Suppressor macrophage treated with lipopolysaccharide for 4 hours (primary cell): ENCODE measurements at places on chromosomes 3 and 15.

GRCh38 chr3:9552252-9552999, 1.2 kb downstream of the LHFPL4 start:
- peak; percentile 18 for DNase-seq

DNA sequence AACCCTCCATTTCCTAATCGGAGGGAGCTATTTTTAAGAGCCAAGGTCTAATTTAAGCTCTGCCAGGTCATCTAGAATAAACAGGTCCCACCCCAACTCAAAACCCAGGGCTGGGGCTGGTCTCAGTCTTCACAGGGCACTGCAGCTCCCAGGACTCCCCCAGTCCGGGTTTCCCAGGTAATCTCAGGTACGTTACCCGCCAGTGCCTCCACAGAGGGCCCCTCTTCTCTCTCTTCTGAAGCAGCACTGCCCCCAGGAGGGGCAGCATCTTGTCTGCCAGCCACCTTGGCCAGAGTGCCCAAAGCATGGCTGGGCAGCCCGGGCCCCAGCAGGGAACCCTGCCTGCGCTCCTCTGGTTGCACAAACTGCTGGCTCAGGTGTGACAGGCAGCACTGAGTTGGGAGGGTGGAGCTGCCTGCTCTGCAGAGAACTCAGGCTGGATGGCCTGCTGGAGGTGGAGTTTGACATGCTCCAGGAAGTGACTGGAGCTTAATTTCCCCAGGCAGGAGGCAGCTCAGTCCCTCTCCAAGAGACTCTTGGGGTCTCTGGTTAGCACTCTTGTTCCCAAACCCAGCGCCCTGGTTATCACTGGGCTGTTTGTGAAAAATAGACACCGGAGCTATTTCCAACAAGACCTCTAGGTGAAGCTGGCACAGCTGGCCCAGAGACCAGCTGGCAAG, at the start of gene PLA2G4F:
Gene PLA2G4F, minus strand, starts transcription at position 394 of the 680 bp plus-strand sequence. Its CDS starts 87 bp downstream, at position 307.
- no peak for DNase-seq

DNA sequence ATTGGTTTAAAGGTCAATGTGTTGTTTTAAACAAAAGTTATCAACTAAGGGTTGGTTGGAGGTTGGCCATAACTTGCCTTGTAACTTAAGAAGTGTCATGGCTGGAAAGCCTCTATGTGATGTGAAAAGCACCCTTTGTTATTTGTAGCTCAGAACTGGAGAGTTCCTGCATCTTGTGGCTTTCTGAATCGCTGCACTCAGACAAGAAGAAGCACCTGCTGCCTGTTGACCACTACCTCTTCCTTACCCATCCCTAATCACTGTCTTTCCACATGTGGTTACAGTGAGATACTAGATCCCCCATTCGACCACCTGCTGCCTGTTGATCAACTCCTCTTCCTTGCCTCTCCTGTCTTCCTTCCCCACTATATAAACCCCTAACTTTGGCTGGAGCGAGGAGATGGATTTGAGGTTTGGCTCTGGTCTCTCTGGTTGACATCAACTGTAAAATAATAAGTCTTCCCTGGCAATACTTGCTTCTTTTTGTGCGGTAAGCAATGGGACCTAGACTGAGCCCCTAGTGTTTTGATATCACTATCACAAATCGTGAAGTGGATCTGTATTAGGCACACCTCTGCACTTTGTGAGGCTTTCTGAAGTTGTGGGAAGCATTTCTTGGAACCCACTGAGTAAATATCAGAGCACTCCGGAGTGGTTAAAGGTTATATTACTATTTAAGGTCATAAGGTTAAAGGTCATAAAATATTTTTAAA, 13.8 kb downstream of the RPL39L start:
- DNase-seq, result no peak

DNA sequence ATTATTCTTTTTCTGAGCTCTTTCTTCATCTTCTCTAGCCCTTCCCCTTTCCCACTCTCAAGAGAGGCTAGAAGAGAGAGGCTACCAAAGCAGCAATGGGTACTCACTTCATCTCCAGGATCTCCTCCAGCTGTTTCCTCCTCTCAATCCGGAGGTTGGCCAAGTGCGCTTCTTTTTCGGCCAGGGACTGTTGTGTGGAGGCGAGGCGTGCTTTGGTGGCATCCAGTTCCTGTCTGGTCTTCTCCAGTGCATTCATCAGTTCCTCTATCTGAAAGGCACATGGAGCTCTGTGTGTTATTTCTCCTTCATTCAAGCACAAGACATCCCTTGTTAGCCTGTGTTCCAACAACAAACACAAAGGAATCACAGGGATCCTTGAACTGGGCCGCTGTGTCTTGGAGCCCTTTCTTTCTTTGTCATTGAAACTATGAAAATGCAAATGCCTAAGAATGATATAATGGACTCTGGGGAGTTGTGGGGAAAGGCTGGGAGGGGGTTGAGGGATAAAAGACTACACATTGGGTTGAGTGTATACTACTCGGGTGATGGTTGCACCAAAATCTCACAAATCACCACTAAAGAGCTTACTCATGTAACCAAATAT, 401.3 kb upstream of the WNT5A start:
- no peak for DNase-seq

DNA sequence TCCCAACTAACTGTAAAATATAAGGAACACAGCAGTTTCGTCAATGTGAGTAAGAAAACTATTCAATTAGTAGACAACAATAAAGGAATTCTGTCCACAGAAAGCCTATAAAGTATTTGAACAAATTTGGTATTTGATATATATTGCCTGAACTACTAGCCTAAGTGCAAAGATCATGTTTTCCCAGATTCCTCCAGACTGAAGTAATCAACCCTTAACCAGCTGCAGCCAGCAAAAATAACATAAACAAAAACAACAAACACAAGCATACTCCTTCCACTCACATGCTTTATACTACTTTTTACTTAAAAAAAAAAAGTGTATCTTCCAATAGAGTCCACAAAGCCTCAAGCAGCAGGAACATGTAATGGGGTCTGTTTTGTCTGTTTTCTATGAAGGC, 24.1 kb downstream of the PGBD4 start:
- DNase-seq, result no peak

GRCh38 chr3:148453781-148454191, 243.9 kb upstream of the AGTR1 start:
- DNase-seq, result no peak

DNA sequence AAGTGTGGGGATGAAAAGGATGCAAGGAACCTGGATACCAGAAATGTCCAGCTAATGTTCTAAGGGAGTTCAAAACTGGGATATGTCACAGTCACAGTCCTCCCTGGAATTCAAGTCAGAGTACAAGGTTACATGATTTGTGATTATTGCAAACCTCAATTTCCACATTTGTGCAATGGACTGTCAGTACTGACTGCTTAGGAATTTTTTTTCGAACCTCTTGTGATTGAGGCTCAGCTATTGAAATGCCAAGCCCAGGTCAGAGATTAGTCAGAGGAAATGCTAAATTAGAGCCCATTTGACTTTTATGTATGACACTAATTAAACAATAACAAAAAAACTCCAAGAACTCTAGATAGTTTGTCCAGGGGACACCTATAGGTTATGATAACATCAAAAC, 210.2 kb downstream of the THSD4 start:
- no peak for DNase-seq

DNA sequence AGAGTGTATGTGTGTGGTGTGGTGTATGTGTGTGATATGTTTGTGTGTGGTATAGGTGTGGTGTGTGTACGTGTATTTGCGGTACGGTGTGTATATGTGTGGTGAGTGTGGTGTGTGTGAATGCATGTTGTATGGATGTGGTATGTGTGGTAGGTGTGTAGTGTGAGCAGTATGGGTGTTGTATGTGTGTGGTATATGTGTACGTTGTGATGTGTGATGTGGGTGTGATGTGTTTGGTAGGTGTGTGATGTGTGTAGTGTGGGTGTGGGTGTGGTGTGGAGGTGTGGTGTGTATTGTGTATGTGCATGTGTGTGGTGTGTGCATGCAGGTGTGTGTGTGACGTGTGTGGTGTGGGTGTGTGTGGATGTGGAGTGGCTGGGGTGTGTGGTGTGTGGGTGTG, 58.7 kb downstream of the EFCAB12 start:
- no peak for DNase-seq

DNA sequence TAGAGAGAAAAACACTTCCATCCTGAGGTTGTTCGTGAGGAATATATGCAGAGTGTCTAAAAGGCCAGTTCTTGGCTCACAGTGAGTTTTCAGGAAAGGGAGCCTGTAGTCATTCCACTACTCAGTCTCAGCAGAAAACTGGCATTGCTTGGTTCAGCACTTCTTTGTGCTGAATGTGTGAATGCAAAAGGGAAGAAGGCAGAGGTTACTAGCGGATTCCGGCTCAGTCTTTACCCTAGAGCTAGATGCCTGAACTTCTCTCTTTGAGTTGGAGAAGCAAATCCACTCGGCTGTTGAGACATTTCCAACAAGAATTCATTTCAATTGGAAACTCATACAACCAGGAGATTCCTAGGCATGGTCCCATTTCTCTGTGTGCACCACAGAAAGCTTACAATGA, 23.1 kb upstream of the FRMD4B start:
- peak; percentile 73 for DNase-seq

- no peak for DNase-seq
Observed at GRCh38 chr15:97849183-97849582, 111.3 kb upstream of the ARRDC4 start.

GRCh38 chr3:101646726-101647125, 30.2 kb downstream of the ZBTB11 start:
- no peak for DNase-seq
